ENCODE measurements at places on chromosomes 11 and 22.

- no peak overlapping the region for H3K27ac ChIP-seq
- no peaks in the 10 kb centered on the region for H3K27me3 ChIP-seq
- no peaks in the 10 kb centered on the region for H3K4me1 ChIP-seq
- no peaks in the 10 kb centered on the region for H3K36me3 ChIP-seq
- no peak overlapping the region for H3K4me3 ChIP-seq
These were observed 8.0 kb downstream of the B4GALNT4 start for GRCh38 chr11:377174-377865.

- H3K4me3 ChIP-seq: no peak overlapping the region
- H3K4me1 ChIP-seq: no peaks in the 10 kb centered on the region
- no peaks in the 10 kb centered on the region for H3K27me3 ChIP-seq
- no peaks in the 10 kb centered on the region for H3K36me3 ChIP-seq
- DNase-seq: no peak
- H3K27ac ChIP-seq: no peak overlapping the region
These were observed 55.0 kb downstream of the ARHGAP42 start for GRCh38 chr11:100741866-100742625.

GRCh38 chr11:113488931-113489351 is 13.7 kb upstream of the DRD2 start:
- DNase-seq: no peak
- H3K27me3 ChIP-seq: no peaks in the 10 kb centered on the region
- H3K4me1 ChIP-seq: no peaks in the 10 kb centered on the region
- no peaks in the 10 kb centered on the region for H3K36me3 ChIP-seq
- H3K4me3 ChIP-seq: no peak overlapping the region

- no peak overlapping the region for H3K27ac ChIP-seq
- no peak overlapping the region for H3K4me3 ChIP-seq
- H3K36me3 ChIP-seq: no peaks in the 10 kb centered on the region
- H3K27me3 ChIP-seq: peaks cover 6% of the 10 kb centered on the region
- DNase-seq: no peak
- no peaks in the 10 kb centered on the region for H3K4me1 ChIP-seq
These were observed 9.8 kb downstream of the POU2AF3 start for GRCh38 chr11:111308140-111308539.

DNA sequence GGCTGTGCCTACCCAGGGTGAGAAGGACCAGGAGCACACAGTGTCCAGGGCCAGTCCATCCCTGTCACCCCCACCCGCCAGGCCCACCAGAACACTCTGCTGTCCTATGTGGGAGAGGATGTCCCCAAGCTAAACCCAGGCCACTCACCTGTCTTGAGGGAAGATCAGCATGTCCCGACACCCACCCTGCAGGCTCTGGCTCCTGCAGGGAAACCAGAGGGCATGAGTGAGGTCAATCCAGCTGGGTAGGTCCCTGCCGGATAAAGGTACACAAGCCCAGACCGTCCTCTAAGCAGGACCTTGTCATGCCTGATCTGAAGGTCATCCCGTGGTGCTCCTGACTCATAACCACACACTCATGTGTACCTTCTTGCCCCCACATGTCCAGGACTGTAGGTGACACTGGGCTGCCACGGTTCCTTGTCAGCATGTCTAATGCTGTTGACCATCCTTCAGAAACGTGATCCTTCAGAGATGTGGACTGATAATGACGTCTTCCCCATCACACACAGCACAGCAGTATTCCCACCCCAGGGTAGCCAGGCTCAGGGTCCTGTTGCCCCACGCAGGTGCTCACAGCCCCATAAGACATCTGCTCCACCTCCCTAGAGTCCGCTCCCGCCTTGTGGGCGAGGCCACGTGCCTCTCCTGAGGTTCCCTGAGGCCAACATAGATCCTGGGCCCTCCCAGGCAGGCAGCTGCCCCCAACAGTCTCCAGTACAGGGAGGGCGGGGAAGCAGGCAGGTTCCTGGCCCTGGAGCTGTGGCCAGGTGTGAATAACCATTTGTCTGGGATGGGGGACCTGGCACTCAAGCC is 6.1 kb downstream of the ARVCF start:
- no peak overlapping the region for H3K4me3 ChIP-seq
- H3K27ac ChIP-seq: no peak overlapping the region
- peaks cover 2% of the 10 kb centered on the region for H3K4me1 ChIP-seq
- H3K36me3 ChIP-seq: no peaks in the 10 kb centered on the region

DNA sequence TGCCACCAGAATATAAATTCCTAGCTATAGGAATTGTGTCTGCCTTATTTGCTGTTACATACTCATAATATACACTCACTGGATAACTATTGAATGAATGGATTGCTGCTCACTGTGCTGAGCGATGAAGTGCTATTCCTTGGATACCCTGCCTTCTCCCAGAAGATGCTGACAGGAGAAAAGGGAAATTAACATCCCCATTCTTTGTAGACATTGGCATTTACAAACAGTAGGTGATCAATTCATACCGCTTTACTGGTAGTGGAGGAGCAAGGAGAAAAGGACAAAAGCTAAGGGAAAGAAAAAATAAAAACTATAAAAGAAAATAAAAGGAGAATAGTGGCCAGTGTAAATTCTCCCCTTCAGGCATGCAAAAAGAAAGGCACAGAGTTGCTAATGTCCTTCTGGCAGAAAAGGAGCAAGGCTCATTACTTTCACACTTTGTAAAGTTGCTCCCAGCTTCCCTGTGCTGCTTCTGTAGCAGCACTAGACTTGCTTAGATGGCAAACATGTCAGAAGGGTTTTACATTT is 183.0 kb downstream of the LUZP2 start:
- no peak overlapping the region for H3K4me3 ChIP-seq
- H3K36me3 ChIP-seq: no peaks in the 10 kb centered on the region
- H3K27me3 ChIP-seq: no peaks in the 10 kb centered on the region
- no peak for DNase-seq
- H3K27ac ChIP-seq: no peak overlapping the region

DNA sequence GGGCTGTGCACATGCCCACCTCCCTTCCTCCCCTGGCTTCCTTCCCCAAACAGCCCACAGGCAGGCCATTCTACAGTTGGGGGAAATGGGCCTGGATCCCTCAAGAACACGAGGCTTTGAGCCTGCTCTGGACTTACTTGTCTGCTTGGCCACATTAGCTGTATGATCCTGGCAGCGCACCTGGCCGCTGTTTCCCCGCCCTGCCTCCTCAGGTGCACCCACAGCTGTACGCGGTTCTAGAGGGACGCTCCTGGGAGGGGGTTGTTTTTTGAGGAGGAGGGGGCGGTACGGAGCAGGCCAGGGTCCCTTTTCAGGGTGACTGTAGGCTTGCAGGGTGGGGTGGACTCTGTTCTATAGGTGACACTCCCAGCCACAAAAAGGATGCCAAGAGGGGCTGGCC is 11.5 kb upstream of the SUN2 start:
- no peaks in the 10 kb centered on the region for H3K27me3 ChIP-seq
- no peak overlapping the region for H3K27ac ChIP-seq
- H3K4me1 ChIP-seq: peaks cover 20% of the 10 kb centered on the region
- H3K36me3 ChIP-seq: no peaks in the 10 kb centered on the region

Data from CD4-positive, alpha-beta T cell (primary cell).